ENCODE measurements at places on chromosomes 13 and 19.

GRCh38 chr13:69585656-69586055, 522.0 kb upstream of the ATXN8OS start:
- no peak for DNase-seq

DNA sequence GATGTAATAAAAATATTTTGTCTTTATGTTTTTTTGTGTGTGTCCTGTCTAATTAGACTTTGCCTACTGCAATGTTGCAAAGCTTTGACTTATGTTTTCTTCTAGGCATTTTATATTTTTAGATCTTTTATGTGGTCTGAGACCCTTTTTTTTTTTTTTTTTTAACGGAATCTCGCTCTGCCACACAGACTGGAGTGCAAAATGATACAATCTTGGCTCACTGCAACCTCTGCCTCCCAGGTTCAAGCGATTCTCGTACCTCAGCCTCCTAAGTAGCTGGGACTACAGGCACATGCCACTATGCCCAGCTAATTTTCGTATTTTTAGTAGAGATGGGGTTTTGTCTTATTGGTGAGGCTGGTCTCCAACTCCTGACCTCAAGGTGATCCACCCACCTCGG, 8.5 kb upstream of the ZNF304 start:
- no peak for DNase-seq

- peak; percentile 26 for DNase-seq
Measured at GRCh38 chr19:32676186-32676894, 692 bp downstream of the RGS9BP start.

DNA sequence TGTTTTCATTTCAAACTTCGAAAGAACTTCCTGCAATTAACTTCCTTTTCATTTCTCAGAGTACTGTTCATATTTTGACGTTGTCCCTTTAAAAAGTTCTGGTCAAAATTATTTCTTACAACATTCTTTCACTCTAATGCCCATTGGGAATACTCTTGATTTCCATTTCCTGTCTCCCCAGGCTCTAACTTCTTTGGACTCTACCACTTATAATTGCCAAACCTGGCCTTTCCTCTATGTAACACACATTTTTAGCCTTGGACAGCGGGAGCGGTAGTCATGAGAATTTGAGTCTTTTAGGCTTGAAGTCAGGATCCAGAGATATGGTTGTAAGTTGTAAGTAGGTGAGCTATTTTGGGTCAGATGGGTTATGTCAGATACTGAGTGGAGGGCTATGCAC, 163.5 kb upstream of the SPRY2 start:
- DNase-seq: no peak

GRCh38 chr19:43525836-43526771, 897 bp downstream of the ETHE1 start:
- no peak for DNase-seq

GRCh38 chr19:38068826-38069225, 155.2 kb downstream of the DPF1 start:
- peak; percentile 80 for DNase-seq

GRCh38 chr13:28678809-28679208, 19.9 kb downstream of the POMP start:
- no peak for DNase-seq

GRCh38 chr19:56107626-56108351, 13.3 kb downstream of the ZNF787 start:
- no peak for DNase-seq

Measured in NCI-H510A (cell line).